ENCODE measurements at places on chromosomes 12 and 14. TPM values are rescaled to one million over a fixed set of nuclear protein-coding genes. Genes with fewer than 3 reads are reported as not detected.

Gene MYO1H
- not detected for total RNA-seq

Gene CIPC
- 17.7 TPM for total RNA-seq

Gene ACRBP
- 1.3 TPM for total RNA-seq

Gene DNAJC22
- total RNA-seq: 1.3 TPM

Gene KCNJ8
- total RNA-seq: not detected

Gene PLCZ1
- total RNA-seq: not detected
